ENCODE measurements at places on chromosomes 7 and 10.

DNA sequence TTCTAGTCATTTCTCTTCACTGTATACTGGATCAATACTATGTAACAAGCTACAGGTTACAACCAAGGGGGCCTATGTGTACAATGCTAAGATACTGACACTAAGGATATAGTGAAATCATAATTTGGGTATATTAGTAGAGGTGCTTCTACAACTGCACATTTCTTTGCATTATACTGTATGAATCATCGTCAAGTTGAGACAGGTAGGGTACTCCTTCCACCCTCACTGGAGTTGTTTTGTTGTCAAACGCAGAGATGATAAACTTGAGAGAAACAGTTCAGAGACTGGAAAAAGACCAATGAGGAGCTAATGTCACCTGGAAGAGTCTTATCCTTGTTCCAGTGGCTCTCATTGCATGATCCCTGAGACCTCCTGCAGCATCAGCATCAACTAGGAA, 208.2 kb upstream of the PRPS1L1 start:
- DNase-seq = no peak

GRCh38 chr7:1404898-1405548, 54.2 kb downstream of the MICALL2 start:
- no peak for DNase-seq

DNA sequence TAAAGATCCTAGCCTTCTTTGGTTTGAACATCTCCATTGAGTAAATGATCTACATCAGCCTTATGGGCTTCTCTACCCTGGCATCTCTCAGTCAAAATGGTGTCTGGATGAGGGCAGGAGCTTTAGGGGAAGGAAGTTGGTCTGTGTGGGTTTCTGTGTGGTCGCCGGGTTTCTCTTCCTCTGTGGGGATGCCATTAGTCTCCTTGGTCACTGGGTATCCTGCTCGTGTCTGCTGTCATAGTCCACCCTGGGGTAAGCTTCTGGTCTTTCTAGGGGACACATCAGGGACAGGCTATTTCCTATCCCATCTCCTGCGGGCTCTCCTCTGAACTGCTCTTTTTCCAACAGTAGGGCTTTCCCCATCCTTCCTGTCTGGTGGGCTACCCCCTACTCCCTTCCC, 150.3 kb upstream of the NPY start:
- DNase-seq = no peak

DNA sequence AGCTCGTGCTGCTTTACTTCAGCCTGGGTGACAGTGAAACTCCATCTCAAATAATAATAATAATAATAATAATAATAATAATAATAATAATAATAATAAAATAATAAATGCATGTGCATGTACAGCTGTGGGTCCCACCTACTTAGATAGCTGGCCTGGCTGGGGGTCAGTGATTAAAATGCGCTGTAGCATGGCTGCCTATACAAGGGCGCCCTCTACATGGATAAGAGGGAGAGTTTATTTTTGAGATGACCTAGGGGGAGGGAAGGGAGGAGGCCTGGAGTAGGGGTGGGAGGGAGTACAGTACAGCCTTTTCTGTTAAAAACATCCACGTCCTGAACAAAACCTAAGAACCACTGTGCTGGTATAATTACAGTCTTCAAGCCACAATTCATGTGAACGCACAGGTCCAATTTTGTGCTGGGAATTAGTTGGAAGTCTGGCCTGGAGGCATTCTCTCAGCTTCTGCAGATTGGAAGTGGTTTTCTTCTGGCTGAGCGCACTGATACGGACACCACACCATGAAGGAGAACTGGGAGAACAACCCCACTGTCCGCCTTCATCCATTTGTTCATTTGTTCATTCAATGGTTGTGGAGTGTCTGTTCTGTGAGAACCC, 146.5 kb downstream of the TMEM178B start:
- DNase-seq = no peak

DNA sequence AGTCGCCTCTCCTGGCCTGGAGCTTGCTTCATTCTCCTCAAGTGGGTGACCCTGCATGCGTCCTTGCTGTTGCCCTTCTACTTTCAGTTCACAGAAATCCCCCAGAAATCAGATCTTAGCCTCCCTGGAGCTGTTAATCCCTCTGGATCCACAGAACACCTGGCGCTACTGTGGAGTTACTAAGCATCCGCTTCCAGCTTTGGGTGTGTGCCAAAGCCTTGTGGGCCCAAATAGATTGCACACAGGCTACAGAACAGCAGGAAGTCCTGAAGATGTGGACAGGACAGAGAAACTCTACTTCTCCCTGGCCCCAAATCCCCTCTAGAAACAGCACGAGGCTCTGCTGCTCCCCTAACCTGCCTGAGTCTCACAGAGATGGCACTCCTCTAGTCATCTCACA, 36.6 kb upstream of the PDLIM1 start:
- no peak for DNase-seq

Data from effector memory CD4-positive, alpha-beta T cell (primary cell).